Glomerular endothelial cell (primary cell): ENCODE measurements at places on chromosomes 2 and 18.
A peak's percentile ranks its signal among the peaks of the same experiment; 100 is the strongest.

GRCh38 chr2:164920430-164920829 is 34.9 kb downstream of the SLC38A11 start:
- no peak for DNase-seq

DNA sequence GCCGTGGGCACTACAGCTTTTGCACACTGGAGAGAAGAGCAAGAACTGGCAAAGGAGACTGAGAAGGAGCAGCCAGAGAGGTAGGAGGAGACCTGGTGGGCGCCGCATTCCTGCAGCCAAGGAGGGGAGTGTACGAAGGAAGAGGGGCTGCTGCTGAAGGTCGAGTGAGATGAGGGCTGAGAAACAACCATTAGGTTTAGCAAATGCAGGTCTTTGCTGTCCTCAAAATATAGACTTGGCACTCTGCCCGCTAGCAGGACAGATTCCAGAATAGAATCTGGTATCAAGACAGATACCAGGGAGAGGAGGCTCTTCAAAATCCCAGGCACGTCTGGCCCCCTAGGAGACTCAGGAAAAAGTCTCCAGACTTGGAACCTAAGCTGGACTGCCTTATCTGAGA is 83.0 kb downstream of the TGOLN2 start:
- no peak for DNase-seq

DNA sequence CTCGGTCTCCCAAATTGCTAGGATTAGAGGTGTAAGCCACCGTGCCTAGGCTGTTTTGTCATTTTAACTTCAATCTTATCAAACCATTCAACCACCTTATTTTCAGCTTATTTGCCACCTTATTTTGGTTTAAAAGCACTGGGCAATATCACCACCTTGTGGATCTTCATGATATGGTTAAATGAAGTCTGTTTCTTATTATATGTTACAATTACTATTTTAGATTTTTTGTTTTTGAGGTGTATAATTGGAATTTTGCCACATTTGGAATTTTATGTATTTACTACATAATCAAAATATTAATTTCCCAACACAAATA is 43.8 kb upstream of the SCN9A start:
- DNase-seq: peak; percentile 42

DNA sequence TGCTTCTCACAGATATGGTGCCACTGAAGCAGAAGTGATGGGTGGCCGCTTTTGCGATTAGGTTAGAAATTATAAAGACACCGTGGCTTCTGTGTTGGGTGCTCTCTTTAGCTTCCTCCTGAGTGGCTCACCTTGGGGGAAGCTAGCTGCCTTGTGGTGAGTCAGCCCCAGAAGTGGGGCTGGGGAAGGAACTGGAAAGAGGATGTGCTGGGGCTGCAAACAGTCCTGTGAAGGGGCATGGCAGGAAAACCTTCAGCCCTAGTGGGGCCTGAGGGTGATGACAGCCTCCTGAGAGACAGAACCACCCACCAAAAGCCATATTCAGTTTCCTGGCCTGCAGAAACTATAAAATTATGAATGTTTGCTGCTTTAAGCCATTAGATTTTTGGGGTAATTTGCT is 8.9 kb upstream of the ASB18 start:
- no peak for DNase-seq

GRCh38 chr2:27322301-27322765 is 564 bp downstream of the MPV17 start:
- DNase-seq: no peak
